Spinal cord (tissue), 10 donors: ENCODE measurements at places on chromosomes 1 and 21.

GRCh38 chr1:246631426-246631825 lies 65.2 kb downstream of the CNST start:
- no peak for DNase-seq

GRCh38 chr21:15098908-15099307 lies 34.1 kb upstream of the NRIP1 start:
- no peak for DNase-seq

- DNase-seq = no peak
Observed at GRCh38 chr1:61284248-61284854, 202.0 kb downstream of the NFIA start.

DNA sequence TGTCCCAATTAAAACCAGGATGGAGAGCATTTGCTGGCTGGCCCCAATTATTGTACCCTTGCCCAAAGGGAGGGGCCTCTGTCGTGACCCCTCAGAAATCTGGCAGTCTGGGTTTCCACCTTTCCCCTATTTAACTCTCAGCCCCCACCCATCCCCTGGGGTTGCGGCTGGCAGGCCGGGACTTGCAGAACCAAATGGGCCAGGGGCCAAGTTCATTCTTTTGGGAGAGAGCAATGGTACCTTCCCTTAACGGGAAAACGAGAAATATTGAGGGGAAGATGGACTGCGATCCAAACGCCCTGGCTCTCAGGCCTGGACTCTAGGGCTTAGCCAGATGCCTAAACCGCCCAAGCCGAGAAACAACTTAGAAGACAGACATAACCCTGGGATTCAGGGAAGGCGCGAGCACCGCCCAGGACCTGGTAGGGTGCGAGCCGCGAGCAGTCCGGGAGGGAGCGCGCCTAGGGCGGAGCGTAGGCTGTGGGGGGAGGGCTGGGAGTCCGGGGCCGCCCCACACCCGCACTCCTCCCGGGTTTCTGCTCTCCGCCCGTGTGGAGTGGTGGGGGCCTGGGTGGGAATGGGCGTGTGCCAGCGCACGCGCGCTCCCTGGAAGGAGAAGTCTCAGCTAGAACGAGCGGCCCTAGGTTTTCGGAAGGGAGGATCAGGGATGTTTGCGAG lies at the start of gene SLC27A3:
TSS of gene SLC27A3 (plus strand) at position 628 of the 678 bp plus-strand sequence. CDS start 91 bp downstream, outside the sequence.
- DNase-seq = no peak

DNA sequence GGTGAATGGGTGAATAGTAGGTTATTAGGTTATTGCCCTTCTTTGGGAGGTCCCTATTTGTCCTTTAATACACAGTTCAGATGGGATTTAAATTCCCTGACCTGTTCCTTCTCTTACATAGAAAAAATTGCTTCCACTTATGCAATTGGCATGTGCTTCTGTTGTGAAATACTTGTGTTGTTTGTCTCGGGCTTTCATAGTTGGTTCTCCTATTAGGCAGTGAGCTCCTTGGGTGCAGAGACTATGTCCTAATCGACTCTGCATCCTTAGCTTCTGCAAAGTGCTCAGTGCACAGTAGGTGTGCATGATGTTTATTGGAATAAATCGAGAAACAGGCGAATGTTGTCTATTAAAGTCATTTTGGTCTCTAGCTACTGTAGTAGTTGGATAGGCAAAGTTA lies 1.3 kb upstream of the PDE4B start:
- DNase-seq = no peak

- no peak for DNase-seq
Observed at GRCh38 chr21:37765221-37765900, 150.9 kb downstream of the KCNJ6 start.
